ENCODE measurements at places on chromosomes 1 and 21.

DNA sequence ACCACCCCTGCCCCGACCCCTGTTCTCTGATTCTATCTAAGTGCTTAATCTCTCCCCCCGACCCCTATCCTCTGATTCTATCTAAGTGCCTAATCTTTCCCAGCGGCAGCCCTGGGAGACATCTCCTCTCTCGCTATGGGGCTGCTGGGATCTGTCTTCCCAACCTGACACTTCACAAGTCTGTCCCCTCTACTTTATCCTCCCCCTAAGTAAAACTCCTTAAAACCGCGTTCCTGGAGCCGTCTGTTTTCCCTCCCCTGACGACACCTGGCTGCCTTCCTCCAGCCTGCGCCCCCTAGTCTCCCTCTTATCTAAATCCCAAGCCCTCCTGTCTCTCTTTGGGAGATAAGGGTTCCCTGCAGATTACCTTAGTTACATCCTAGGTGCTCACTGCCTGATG, 30.5 kb downstream of the EPHB2 start:
- DNase-seq: no peak

DNA sequence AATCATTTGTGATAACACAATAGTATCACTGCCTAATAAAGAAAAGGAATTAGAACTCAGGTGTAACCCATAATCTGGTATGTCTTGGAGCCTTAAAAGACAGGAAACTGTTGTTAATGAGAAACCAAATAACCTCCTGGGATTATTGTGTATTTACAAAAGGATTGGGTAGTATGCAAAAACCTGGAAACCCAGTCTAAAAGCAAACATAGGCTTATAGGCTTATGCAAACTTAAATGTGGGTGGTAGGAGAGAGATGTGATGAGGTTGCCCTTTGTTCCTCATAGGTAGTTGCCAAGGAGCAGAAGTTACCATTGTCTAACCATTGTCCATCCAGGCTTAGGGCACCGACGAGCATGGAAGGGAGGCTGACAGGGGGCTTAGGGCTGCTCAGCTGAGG, 165.8 kb downstream of the AK5 start:
- no peak for DNase-seq

GRCh38 chr1:112818990-112819689, 104.0 kb upstream of the PPM1J start:
- DNase-seq: no peak

GRCh38 chr1:175888996-175889395, 145.6 kb upstream of the TNR start:
- no peak for DNase-seq

GRCh38 chr21:21034036-21034435, 35.8 kb downstream of the NCAM2 start:
- no peak for DNase-seq

DNA sequence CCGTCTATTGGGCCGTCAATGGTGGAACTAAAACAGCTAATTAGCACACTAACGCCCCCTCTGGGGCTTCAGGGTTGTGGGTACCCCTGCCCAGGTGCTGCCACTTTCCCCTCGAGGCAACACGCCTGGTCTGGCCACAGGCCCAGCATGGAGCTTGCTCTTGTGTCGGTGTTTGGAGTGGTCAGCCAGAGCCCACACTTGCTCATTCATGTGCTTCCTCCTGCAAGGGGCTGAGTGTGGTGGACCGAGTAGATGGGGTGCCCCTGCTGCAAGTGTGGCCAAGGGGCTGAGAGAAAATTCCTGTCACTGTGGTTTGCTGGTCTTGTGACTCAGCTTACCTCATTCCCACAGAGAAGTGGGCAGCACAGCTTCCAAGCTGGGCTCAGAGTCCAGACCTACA, 25.7 kb downstream of the HTR6 start:
- DNase-seq: no peak

GRCh38 chr1:245878585-245878984, 628.5 kb downstream of the SMYD3 start:
- DNase-seq: no peak

DNA sequence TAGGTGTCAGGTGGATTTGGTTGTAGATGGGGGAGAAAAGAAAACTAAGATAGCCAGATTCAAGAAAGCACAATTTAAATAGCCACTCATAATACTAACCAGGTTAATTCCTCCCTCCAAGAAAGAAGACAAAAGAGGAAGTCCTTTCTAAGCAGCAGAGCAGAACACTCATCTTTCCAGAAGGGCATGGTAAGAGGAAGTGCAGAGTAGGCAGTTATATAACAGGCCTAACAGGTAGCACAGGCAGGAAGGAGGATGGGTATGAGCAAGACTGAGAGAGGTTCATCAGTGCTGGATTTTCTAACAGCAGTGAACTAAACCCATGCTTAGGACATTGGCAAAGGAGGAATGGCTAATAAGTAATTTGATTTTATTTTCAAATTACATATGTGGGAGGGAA, 517.5 kb downstream of the PLPP3 start:
- peak; percentile 16 for DNase-seq

- no peak for DNase-seq
These were observed 1.1 kb upstream of the PLCH2 start for GRCh38 chr1:2474933-2475371.

DNA sequence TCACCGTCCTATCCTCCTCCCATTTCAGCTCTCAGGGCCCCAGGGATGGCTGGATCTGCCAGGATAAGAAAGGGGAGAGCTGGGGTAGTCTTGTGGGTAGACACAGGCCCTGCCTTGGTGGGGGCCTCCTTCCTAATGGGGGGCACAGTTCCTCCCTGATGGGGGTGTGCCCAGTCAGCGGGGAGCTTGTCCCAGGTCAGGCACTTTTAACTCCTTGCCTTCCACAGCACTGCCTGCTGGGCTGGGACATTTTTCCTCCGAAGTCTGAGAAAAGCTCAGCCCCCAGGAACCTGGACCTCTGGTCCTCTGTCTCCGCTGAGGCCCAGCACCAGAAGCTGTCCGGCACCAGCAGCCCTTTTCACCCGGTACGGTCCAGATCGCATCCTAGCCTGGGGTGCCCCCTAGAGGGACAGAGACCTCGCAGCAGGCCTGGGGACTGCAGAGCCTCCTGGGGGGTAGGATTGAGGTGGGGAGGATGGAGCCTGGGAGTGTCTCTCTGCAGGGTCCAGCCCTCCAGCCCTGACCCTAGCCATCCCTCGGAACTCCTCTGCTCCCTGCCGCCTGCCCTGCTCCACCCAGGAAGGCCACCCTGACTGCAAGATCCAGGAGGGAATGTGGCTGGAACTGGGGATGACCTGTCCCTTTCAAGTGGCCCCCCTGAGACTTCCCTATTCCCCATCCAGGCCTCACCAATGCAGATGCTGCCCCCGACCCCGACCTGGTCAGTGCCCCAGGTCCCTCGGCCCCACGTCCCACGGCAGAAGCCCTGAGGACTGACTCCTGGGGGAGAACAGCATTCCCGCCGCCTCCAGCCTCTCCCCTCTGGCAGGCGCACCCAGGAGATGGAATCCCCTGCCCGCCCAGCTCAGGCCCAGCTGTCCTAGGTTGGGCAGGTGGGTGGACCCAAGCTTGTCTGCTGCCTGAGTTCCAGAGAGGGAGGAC, 12.0 kb downstream of the MIIP start:
- peak; percentile 38 for DNase-seq
